Type B pancreatic cell (in vitro differentiated cells): ENCODE measurements at places on chromosomes 2 and 18. TPM values are rescaled to one million over a fixed set of nuclear protein-coding genes. Genes with fewer than 3 reads are reported as not detected.

The CFAP53 gene
- 0.59 and 1.1 TPM in 2 replicates for total RNA-seq

- DNase-seq, result no peak
These were observed 59.3 kb downstream of the CD8B2 start for GRCh38 chr2:106546391-106546990.

DNA sequence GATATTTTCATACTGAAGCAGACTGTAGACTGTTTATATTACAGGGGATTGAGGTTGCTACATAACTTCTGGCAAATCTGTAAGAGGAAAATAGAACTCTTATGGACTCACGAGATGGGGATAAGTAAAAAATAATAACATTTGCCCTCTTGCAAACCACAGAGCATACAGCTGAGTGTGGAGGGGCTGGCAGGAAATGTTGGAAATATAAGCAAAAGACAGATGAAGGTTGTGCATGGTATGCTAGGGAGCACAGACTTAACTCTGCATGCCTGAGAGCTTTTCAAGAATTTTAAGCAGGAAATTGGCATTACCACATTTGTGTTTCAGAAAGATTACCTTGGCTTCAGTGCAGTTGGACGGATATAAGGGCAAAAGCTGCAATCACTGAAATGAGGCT lies 411.1 kb downstream of the RAD51AP2 start:
- no peak for DNase-seq

The RAPGEF4 gene
- total RNA-seq, result 4.3 and 4.4 TPM in 2 replicates

The REG3A gene
- 0.95 and 4.0 TPM in 2 replicates for total RNA-seq

The SCLY gene
- total RNA-seq, result 21.4 and 34.5 TPM in 2 replicates

- no peak for DNase-seq
These were observed 82.4 kb downstream of the NCKAP5 start for GRCh38 chr2:133485868-133486267.

GRCh38 chr2:181656450-181657291 lies at the start of gene CERKL:
Gene CERKL (minus strand): TSS chr2:181657105. CDS start chr2:181657006, 99 bp downstream.
- no peak for DNase-seq

The AGXT gene
- total RNA-seq, result 0.51 and 1.00 TPM in 2 replicates

DNA sequence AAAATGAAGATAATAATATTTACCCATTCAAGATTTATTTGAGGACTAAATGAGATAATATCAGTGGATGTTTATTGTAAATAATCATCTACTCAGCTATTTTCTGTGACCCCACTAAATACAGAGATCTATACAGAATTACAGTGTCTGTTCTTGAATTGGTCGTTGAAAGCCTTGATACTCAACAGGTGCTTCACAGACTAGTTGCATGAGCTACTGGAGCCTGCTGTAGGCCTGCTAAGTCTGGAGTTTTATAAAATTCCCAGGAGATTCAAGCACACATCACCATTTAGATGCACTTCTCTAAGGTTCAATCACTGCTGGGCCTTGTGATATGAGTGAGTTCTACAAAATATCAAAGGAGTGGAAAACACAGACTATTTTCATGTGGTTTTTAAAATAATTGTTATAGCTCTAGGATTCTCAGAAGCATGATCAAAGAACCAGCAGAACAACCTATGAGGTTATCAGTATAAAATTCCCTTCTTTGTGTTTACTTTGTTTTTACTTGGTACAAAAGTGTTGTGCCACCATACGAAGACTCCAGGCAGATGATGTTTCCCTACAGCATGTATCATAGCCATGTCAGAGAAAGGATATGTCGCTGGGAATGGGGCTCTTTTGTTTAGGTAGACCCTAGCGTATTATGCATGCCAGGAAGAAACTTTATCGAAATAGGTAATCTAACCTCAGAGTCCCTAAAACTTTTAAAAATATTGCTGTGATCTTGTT lies 7.1 kb downstream of the SULT1C4 start:
- no peak for DNase-seq

GRCh38 chr2:67451086-67451832 lies 54.1 kb downstream of the ETAA1 start:
- DNase-seq, result no peak

The DSEL gene
- total RNA-seq, result 6.2 and 6.9 TPM in 2 replicates

GRCh38 chr2:31079665-31080064 lies 58.6 kb downstream of the GALNT14 start:
- DNase-seq, result no peak

- DNase-seq, result no peak
These were observed 46.0 kb downstream of the CAVIN2 start for GRCh38 chr2:191800874-191801273.

DNA sequence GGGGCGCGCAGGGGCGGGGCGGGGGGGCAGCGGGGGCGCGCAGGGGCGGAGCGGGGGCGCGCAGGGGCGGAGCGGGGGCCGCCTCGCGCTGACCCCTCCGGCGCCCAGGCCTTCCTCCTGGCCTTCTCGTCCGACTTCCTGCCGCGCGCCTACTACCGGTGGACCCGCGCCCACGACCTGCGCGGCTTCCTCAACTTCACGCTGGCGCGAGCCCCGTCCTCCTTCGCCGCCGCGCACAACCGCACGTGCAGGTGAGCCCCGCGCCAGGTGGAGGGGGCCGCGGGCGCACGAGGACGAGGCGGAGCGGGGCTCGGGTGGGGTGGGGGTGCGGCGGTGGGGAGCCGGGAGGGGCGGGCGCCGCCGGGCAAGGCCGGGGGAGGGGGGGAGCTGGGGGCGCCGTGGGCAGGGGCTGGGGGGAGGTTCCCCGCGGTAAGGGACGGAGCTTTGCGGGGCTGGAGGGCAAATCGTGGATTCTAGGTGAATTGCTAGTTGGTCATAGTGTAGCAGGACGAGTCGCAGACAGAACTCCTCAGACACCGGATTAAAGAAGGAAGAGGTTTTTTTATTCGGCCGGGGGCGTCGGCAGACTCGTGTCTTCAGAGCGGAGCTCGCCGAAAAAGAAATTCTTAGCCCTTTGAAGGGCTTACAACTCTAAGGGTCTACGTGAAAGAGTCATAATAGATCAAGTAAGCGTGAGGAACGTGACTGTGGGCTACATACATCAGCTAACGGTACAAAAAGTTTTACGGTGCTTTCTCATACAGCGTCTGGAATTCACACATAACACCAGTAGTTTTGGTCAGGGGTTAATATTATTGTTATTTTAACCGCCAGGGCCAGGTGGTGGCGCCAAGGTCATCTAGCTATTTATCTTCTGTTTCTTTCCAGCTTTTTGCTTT lies 29.9 kb downstream of the ANO7 start:
- no peak for DNase-seq

DNA sequence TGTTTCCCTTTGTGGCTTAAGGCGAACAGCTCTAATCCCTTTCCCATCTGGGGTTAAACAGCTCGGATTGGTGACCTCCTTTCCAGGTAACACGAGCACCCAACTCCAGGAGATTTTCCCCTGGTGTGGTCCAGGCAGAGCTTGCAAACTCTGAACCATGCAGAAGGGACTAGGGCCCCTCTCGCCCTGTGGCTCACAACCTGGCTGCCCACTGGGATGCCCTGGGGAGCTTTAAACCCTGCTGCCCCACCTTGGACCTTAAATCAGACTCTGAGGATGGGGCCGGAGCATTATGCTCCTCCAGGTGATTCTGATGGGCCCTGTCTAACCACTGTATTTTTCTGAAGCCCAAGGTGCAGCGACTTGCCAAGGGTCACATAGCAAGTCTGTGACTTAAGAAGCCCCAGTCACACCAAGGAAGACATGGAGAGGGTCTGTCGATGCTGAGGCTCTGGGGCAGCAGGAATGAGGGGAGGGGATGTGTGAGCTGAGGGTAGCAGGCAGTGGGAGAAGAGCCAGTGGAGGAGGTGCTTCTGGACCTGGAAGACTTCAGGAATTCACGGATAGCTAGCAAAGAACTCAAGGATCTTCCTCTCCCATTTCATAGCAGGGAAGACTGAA lies 5.9 kb downstream of the ARID5A start:
- no peak for DNase-seq

DNA sequence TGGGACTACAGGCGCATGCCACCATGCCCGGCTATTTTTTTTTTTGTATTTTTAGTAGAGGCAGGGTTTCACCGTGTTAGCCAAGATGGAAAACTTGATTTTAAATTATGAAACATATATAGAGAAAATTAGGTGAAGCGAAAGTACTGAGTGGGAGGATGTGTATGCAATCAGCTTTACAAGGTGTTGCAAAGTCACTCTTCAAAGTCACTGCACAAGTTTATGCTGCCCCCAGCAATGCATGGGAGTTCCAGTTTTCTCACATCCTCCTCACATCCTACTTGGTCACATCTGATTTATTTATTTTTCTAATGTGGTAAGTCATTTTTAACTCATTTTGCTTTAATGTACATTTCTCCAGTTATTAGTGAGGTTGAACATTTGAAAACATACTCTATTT lies 49.2 kb upstream of the CHN1 start:
- no peak for DNase-seq

- no peak for DNase-seq
These were observed 7.8 kb downstream of the CCDC85A start for GRCh38 chr2:56191617-56192016.

The LGALSL gene
- 19.2 and 20.3 TPM in 2 replicates for total RNA-seq

DNA sequence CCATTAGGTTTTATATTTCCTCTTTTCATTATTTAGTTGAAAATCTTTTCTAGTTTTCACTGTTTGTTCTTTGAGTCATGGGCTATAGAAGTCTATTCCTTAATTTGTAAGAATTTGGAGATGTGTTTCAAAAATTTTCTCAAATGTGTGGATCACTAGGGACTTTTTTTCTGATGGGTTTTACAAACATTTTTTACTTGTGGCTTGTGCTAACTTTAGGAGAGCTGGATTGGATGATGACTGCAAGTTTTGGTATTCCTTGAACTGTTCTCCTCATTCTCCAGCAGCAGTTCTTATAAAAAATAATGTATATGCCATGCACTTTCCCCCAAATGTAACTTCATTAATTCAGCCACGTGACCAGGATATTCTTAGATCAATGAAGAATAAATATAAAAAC lies 94.7 kb upstream of the CWC22 start:
- no peak for DNase-seq

The PRSS56 gene
- total RNA-seq, result 0.34 TPM in 1 of 2 replicates, not detected in the other

GRCh38 chr2:240759459-240759858 lies 60.6 kb downstream of the KIF1A start:
- no peak for DNase-seq

The TPO gene
- 0.31 TPM in 1 of 2 replicates, not detected in the other for total RNA-seq

GRCh38 chr2:193793914-193794313 lies 1599.2 kb upstream of the TMEFF2 start:
- no peak for DNase-seq

GRCh38 chr2:27716301-27717069 lies 52.8 kb downstream of the SLC4A1AP start:
- DNase-seq, result no peak

The CAD gene
- total RNA-seq, result 51.6 and 85.1 TPM in 2 replicates

The AFF3 gene
- total RNA-seq, result 8.3 and 29.2 TPM in 2 replicates

DNA sequence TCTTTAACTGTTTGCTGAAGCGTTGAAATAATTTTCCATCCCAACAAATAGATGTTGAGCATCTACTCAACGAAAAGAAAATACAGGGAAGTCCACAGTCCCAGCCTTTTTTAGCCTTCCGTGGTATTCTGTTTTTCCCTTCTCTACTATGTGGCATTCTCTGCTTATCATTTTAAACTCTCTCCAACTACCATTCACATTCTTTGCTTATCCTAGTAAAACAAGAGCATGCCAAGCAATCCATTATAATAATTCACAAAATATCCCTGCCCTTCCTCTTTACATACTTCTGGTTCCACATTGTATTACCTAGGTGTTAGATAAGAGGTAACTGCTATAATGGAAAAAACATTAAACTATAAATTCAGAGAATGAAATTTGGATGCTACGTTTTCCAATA lies 1.6 kb upstream of the SESTD1 start:
- DNase-seq, result no peak

DNA sequence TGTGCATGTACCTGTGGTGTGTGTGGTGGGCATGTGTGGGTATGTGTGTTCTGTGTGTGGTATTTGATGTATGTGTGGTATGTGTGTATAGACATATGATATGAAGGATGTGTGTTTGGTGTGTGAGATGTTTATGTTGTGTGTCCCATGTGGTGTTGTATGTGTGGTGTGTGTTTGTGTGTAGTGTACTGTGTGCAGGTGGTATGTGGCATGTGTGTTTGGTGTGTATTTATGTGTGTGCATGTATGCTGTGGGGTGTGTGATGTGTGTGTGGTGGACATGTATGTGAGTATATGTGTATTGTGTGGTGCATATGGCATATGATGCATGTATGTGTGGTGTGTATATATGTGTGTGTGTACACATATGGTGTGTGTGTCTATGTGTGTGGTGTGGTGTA lies 718.8 kb upstream of the SOX11 start:
- no peak for DNase-seq

The DIPK1C gene
- 0.26 and 0.36 TPM in 2 replicates for total RNA-seq

DNA sequence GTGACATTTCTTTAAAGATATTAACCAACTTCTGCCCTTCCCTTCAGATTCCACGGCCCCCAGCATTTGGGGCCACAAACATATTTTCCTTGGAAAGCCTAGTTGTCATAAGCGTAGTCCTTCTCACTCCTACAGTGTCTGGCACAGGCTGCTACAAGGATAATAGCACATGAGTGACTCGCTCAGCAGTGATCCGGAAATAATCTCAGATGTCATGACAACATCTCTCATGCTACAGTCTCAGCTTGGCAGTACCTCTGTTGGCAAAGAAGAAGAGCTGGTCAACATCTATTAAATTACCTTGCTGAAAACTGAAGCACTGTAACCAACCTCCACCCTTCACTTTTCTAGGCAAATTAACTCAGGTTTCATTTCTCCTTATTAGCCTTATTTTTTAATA lies 351.7 kb downstream of the RAD51AP2 start:
- DNase-seq, result no peak

GRCh38 chr18:8699948-8700347 lies 5.4 kb upstream of the MTCL1 start:
- no peak for DNase-seq

GRCh38 chr2:131400849-131401248 lies 36.9 kb upstream of the RAB6D start:
- DNase-seq, result no peak

The STARD6 gene
- not detected in 2 replicates for total RNA-seq

The RPRM gene
- 6.0 and 7.3 TPM in 2 replicates for total RNA-seq

GRCh38 chr2:112493858-112494648 lies 12.1 kb downstream of the TTL start:
- no peak for DNase-seq

DNA sequence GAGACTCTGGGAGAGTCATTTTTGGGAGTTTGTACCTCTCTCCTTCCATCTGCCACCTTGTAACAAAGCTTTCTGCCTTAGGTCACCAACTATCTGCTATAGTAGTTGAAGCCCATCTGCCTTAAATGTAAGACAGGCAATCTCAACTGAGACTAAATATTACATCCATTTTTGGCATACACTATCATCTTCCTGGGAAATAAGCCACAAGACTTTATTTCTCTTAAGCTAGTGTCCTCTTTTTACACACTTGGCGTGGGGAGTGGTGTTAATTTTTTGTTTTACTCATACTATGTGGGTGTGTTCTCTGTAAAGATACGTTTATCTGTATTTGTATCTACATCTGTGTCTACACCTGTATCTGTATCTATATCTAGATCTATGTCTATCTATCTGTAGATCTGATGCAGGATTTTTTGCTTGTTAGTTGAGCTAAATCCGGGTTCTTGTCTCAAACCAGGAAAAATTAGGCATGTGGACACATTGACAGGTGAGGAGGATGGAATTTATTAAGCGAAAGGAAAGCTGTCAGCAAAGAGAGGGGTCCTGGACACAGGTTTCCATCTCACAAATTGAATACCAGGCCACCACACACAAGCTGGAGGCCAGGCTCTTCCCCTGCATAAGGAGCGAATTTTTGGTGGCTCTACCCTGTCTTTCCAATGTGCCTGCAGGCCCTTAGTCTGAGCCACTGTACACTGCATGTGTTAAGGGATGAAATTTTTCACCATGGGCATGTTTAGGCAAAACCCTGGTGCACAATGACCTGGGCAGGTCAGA lies 64.8 kb upstream of the RND3 start:
- DNase-seq, result no peak
